Right ventricle myocardium superior (tissue), 1 donor: ENCODE measurements at places on chromosomes 1 and 21.

DNA sequence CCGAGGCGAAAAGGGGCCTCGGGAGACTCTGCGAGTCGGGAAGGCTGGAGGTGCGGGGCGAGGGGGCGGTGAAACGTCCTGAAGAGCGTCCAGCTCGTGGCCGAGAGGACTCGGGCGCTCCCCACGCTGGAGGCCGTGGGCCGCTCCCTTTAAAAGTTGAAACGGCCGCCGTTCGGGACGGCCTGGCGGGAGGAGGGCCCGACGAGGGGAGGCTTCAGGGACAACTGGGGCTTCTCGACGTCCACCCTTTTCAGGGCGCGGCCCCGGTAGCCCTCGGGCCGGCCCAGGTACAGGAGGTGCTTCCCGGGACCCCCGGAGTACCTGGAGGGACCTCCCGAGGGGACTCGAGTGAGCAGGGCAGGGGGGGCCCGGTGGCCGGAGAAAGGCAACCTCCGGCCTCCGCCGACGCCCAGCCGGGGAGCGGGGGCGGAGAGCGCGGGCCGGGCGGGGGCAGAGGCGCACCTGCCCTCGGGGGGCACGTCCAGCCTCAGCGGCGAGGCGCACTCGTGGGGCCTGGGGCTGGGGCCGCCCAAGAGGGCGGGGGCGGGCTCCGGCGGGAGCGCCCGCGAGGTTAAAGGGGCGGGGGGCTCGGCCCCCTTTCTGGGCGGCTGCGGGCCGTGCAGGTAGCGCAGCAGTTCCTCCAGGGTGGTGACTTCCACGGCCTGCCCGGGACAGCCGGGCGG, 14.0 kb downstream of the SEMA6C start:
- no peak for DNase-seq

DNA sequence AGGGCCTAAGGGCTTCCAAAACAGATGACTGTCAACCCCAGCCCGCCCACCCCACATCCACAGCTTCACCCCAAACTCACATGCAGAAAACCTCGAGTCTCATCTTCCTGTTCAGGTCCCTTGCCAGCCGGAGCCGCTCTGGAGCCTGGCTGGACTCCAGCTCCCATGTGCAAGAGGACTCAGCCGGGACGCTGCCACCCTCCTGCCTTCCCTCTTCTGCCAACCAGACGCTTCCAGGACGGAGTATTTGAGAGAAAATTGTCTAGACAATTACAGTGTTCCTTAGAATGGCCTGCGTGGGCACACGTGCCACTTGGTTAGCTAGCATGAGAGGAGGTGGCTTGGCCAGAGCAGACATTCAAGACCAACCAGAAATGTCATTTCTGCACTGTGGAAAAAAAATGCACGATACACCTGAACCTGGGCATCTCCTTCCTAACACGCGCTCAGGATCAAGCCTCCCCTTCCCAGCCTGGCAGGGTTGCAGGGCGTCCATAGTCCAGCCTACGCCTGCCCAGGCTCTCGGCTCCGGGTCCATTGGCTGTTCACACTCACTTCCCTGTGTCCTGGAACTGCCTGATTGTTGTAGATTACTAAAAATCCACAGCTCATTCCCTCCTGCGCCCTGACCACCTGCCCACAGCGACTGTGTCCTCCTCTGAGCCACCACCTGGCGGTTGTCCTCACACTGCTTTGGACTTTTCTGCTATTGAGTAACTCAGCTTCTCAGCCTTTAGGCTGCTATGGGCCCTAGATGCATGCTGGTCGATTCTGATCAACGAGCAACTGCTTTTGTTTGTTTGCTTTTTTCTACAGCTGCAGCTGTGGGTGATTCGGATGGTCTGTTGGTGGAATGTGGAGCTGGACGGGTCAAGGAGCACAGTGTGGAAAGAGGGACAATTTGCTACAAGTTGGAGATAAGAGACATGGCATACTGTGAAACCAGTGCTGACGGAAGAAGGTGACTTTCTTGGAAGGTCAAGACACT, at the start of gene CLDN14:
Gene CLDN14 (minus strand): TSS at position 708 of the 988 bp plus-strand sequence. CDS start 18,427 bp downstream, outside the sequence.
- peak; percentile 54 for DNase-seq

DNA sequence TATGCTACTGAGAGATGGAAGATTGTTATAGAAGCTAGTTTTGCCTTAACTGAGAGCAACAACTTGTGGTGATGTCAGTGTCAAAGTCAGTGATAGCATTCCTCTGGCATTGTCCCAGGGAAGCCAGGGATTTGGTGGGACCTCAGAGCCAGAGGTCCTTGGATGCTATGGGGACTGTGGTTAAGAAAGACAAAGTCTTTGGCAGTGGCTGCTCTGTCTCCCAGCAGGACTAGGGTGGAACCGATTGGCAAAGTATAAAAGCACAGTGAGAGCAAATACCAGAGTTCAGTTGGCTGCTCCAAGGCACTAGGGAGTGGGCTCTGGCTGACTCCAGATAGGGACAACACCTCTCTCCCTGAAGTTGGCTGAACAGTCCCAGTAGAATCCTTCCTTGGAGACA, 104.8 kb downstream of the GDAP2 start:
- peak; percentile 55 for DNase-seq

GRCh38 chr1:228007801-228008341, 1.1 kb downstream of the WNT3A start:
- DNase-seq = no peak

- DNase-seq = no peak
Observed at GRCh38 chr21:45220071-45220481, 67.6 kb downstream of the POFUT2 start.

GRCh38 chr1:110248746-110249145, 38.6 kb downstream of the KCNC4 start:
- DNase-seq = no peak
